Fibroblast of skin of right biceps (primary cell): ENCODE measurements at places on chromosomes 4 and X.

DNA sequence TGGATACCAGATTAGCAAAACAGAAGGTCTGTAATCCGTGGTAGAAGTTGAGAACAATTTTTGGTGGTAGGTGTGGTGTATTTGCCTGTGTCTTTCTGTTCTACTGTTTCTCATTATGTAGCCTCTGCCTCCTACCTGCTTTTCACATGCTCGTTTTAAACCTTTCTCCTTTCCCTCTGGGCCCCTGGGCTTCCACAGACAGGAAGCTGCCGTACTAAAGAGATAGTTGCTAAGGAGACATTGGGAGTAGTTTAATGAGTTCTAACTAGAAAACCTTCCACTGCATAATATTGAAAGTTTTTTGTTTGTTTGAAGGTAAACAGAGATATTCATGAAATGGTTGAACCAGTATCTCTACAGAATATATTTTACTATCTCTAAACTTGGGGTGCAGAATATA, 107.8 kb downstream of the STOX2 start:
- DNase-seq, result no peak

GRCh38 chr4:84669201-84669600, 86.3 kb downstream of the CDS1 start:
- no peak for DNase-seq

DNA sequence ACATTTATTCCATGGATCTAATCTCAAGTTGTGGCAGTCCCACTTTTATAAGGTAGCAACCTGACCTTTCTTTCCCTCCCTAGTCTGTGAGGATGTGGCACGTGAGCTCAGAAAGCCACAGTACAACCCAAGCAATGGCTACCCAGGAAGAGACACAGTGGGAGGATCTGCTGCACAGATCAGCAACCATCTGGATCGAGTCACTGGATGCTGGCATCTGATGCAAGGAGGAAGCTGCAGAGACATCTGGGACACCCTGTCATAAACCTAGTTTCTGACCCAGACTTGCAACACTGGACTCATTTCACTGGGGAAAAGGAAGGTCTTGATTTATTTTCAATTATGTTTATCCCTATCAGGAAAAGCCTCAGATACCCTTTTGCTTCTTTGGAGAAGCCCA, 327.1 kb downstream of the PAPSS1 start:
- DNase-seq, result peak; percentile 18

DNA sequence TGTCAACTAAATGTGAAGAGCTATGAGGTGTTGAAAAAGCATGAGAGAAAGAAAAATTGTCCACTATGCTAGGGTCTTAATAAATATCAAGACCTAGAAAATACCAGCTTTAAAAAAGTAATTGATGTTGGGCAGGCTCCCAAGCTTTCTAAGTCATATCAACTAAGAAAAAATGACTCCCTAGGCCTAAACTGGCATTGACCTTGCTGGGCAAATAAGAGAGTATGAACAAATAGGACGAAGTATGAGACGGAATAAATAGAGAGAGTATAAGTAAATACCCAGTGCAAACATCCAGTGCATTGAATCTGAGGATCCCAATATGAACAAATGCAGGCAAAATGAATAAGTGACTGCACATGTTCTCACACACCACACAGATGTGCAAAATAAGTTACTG, 3.2 kb downstream of the KDR start:
- no peak for DNase-seq

DNA sequence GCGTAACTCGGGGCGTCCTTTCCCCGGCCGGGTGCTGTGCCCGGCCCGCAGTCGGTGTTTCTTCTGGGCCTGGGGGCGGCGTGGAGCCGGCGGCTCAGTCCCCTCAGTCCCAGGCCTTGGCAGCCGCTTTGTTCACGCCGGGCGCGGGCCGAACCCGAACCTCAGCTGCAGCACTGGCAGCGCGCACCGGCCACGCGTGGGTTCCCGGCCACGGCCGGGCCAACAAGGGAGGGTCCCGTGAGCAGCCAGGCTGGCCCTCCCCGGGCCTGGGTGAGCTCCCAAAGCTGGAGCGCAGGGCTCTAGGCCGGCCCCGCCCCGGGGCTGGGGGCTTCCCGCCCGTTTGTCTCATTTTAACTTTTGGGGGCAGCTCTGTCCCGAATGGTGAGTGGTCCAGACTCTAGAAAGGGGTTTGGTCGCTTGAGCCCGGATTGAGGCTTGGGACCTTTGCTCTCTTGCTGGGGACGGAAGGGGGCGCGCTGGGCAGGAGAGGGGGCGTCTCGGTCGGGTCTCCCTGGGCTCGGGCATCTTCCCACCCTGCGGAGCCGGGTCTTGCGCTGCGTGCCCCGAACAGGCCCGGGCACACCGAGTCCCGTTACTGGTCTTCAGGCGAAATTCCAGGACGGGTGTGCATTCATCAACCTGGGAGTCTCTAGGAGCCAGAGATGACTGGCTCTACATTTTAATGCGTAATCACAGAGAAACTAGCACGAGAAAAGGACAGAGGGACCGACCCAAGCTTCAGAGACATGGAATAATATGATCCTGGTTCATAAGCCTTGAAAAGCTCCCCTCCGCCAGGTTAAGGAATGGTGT, 177.1 kb downstream of the CBR4 start:
- DNase-seq, result no peak

DNA sequence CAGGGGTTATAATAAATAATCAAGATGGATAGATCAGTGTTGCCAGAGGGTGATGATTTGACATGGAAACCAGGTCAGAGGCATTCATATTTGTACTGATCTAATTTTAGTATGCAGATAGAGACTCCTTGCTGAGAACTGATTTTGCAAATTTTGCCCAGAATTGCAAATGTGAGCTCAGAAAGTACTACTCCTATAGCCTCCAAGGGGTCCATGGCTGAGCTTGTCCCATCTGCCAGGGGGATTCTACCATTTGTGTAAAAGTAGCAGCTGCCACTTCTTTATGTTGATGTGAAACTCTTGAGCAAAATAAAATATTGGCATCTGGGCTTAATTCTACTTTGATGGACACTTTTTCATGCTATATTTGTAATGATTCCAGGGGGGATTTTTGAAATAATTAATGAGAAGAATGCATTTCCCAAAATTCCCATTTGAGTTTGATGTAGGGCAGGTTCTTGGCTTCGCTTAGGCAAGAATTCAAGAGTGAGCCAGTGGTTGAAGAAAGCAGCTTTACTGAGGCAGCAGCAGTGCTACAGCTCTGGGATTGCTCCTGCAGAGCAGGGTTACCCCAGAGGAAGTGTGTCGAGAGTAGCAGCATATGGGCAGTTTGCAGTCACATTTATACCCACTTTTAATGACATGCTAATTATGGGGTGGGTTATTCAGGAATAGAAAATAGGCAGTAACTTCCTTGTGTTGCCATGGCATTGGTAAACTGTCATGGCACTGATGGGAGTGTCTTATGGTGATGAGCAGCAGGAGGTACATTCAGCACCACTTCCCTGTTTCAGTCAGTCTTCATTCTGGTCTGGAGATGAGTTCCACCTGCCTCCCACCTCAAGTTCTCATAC, 38.7 kb upstream of the DCLK2 start:
- no peak for DNase-seq

DNA sequence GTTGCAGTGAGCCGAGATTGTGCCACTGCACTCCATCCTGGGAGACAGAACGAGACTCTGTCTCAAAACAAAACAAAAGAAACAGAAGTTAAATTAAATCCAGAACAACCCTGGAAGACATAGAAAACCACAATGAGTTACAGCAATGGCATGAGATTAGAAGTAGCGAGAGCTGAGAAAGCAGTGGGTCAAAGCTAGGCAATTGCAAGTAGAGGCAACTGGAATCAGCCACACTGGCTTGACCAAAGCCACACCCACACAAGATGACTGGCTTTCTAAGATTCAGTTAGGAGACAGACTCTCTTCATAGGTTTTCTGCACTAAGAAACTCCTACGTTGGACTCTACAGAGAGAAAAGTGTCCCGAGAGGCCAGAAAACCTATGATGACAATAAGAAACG, 443.0 kb downstream of the GPM6A start:
- peak; percentile 72 for DNase-seq

GRCh38 chr4:129264008-129264657, 168.2 kb downstream of the C4orf33 start:
- DNase-seq, result no peak
